ENCODE measurements at places on chromosomes 4 and X.

- no peak overlapping the region for H3K4me3 ChIP-seq
- H3K36me3 ChIP-seq: no peaks in the 10 kb centered on the region
- peaks cover 19% of the 10 kb centered on the region for H3K27me3 ChIP-seq
- no peaks in the 10 kb centered on the region for H3K4me1 ChIP-seq
Observed at GRCh38 chr4:88144866-88145300, 13.6 kb downstream of the ABCG2 start.

DNA sequence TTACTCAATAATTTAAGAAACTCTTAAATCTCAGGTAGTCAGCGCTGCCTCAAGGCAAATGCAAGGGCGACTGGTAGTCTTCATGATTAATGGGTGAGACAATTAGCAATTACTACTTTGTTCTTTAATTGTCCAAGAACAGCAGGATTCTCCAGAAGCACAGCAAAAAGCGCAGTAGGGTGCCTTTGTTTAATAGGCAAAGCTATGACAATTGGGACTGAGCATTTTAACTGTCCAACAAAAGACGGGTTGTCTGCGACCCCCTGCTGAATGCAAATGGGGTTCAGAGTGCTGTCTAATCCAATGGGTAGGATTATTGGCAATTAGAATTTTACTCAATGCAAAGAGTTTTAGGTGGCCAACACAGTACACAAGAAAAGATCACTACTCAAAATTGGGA lies 286.1 kb downstream of the CHIC1 start:
- H3K27ac ChIP-seq: no peak overlapping the region
- H3K4me1 ChIP-seq: no peaks in the 10 kb centered on the region
- H3K36me3 ChIP-seq: no peaks in the 10 kb centered on the region
- DNase-seq: no peak

- DNase-seq: no peak
- H3K36me3 ChIP-seq: no peaks in the 10 kb centered on the region
- H3K4me1 ChIP-seq: no peaks in the 10 kb centered on the region
Observed at GRCh38 chrX:50813843-50814661, at the start of gene SHROOM4. Gene SHROOM4 (minus strand): TSS chrX:50814194. CDS start chrX:50814018, 176 bp downstream.

GRCh38 chrX:82196866-82197265 lies 995.0 kb downstream of the SH3BGRL start:
- H3K4me3 ChIP-seq: no peak overlapping the region
- DNase-seq: no peak

GRCh38 chr4:173231916-173232315 lies 63.3 kb downstream of the GALNT7 start:
- no peak for DNase-seq
- no peak overlapping the region for H3K4me3 ChIP-seq
- no peaks in the 10 kb centered on the region for H3K27me3 ChIP-seq
- H3K27ac ChIP-seq: no peak overlapping the region

GRCh38 chrX:148874636-148875246 lies 374.3 kb downstream of the AFF2 start:
- no peaks in the 10 kb centered on the region for H3K36me3 ChIP-seq
- no peaks in the 10 kb centered on the region for H3K4me1 ChIP-seq
- H3K27me3 ChIP-seq: no peaks in the 10 kb centered on the region
- no peak overlapping the region for H3K4me3 ChIP-seq

DNA sequence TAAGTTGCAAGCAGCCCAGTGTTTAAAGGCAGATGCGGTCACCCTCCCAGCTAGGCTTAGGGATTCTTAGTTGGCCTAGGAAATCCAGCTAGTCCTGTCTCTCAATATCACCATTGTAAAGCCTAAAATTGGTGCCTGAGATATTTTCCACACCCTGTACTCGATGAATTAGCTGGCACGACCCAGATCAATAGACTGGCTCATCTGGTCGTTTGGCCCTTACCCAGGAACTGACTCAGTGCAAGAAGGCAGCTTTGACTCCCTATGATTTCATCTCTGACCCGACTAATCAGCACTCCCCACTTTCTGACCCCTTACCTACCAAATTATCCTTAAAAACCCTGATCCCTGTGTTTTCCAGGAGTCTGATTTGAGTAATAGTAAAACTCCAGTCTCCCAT lies 384.9 kb upstream of the SLC7A11 start:
- no peak overlapping the region for H3K4me3 ChIP-seq
- DNase-seq: no peak
- H3K27ac ChIP-seq: no peak overlapping the region
- no peaks in the 10 kb centered on the region for H3K4me1 ChIP-seq
- no peaks in the 10 kb centered on the region for H3K27me3 ChIP-seq
- H3K36me3 ChIP-seq: no peaks in the 10 kb centered on the region

DNA sequence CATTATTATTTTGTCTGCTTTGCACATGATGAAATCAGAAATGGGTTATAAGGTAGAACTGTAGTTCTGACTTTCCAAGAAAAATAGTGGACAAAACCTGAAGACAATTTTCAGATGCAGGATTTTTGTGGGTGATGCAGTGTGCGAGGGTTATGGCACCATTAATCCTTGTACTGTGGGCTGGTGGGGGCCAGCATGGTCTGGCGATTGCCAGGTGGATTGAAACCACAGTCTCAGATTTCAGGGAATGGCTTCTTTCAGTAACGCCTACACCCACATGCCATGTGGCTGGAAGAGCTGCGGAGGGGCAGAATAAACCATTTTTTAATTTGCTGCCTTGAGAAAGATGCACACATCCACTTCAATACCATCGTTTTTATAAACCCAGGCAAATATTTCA lies 150.5 kb downstream of the ARSF start:
- DNase-seq: no peak
- H3K27ac ChIP-seq: no peak overlapping the region
- H3K27me3 ChIP-seq: no peaks in the 10 kb centered on the region
- H3K4me1 ChIP-seq: no peaks in the 10 kb centered on the region

GRCh38 chr4:3202836-3203820 lies 45.8 kb upstream of the MSANTD1 start:
- H3K27ac ChIP-seq: peak overlapping the region; percentile 94
- H3K4me1 ChIP-seq: peaks cover 23% of the 10 kb centered on the region
- no peaks in the 10 kb centered on the region for H3K27me3 ChIP-seq
- peak overlapping the region; percentile 70 for H3K4me3 ChIP-seq
- DNase-seq: peak; percentile 21
